ENCODE measurements at places on chromosomes 5 and 9. TPM values are rescaled to one million over a fixed set of nuclear protein-coding genes. Genes with fewer than 3 reads are reported as not detected.

The GNA14 gene
- total RNA-seq, result 0.16 TPM

The FAM221B gene
- total RNA-seq, result not detected

The MARCOL gene
- not detected for total RNA-seq

The GABRA6 gene
- not detected for total RNA-seq

The PCDHGB3 gene
- 5.1 TPM for total RNA-seq

The FAM200C gene
- 3.0 TPM for total RNA-seq

The ARSB gene
- total RNA-seq, result 8.2 TPM

The ELP1 gene
- total RNA-seq, result 24.5 TPM

Data from bronchial smooth muscle cell (primary cell).